ENCODE measurements at places on chromosomes 6 and 20. TPM values are rescaled to one million over a fixed set of nuclear protein-coding genes. Genes with fewer than 3 reads are reported as not detected.

- no peak for DNase-seq
Measured at GRCh38 chr6:5486214-5486613, 224.9 kb downstream of the FARS2 start.

GRCh38 chr6:142764311-142764710 lies 180.7 kb downstream of the HIVEP2 start:
- no peak for DNase-seq

Gene SLC22A7
- total RNA-seq, result not detected

Gene HLA-DMA
- total RNA-seq, result 0.26 TPM

Gene PDE10A
- total RNA-seq, result 9.8 TPM

Gene STMND1
- total RNA-seq, result not detected

Gene TCF15
- 0.07 TPM for total RNA-seq

Gene RAB32
- total RNA-seq, result 137 TPM

GRCh38 chr6:83546636-83547035 lies 34.3 kb downstream of the PRSS35 start:
- no peak for DNase-seq

Gene GPANK1
- total RNA-seq, result 12.1 TPM

- DNase-seq, result no peak
Measured at GRCh38 chr6:79824202-79824601, 123.2 kb downstream of the ELOVL4 start.

GRCh38 chr6:124870611-124871459 lies 91.4 kb upstream of the RNF217 start:
- DNase-seq, result no peak

Gene PLTP
- total RNA-seq, result 19.7 TPM

DNA sequence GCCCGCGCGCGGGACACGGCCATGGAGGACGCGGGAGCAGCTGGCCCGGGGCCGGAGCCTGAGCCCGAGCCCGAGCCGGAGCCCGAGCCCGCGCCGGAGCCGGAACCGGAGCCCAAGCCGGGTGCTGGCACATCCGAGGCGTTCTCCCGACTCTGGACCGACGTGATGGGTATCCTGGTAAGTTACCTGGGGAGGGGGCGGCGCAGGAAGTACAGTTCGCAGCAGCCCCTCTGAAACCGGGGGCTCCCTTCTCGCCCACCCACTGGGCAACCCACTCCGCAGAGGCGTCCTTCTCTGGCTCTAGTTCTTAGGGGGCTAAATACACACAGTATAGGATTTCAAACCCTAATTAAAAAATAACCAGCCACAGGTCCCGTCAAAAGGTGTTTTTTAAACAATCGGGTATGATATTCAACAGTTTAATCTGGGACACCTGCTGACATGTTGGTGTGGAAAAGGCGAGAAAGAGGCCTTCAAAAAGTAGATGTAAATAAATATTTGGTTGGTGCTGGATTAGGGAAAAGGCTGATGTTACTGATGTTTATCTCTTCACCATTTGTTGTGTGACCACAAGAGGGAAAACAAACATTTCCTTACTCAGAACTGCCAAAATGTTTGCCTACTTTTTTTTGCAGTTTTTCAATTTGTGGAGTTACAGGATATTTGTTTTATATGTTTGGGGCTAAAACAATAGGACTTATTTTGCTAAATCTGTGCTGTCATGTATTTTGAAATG lies 577 bp downstream of the SASH1 start:
- no peak for DNase-seq

Gene BCAS1
- not detected for total RNA-seq

Gene IL17A
- total RNA-seq, result not detected

Gene ELOVL2
- not detected for total RNA-seq

DNA sequence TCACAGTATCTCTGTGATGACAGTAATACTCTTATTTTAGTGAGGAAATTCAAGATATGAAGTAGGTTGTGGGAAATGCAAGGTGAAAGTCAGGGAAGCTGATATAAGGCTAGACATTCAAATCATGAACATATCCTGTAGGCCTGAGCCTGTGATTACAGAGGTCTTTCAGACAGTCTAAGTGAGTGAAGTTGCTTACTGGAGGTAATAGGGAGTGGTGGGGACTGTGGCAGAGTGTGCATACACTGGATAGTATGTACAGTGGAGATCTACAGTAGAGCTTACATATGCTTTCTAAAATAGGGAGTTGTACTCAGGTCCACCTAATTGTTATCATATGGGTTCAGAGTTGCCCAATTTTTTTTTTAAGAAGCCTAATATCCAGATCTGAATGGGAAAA lies 3.1 kb downstream of the DHX35 start:
- DNase-seq, result no peak

Gene C20orf144
- 0.11 TPM for total RNA-seq

- DNase-seq, result no peak
Measured at GRCh38 chr6:130964289-130964688, 98.8 kb downstream of the EPB41L2 start.

Gene MYL9
- total RNA-seq, result 2.0 TPM

- DNase-seq, result no peak
Measured at GRCh38 chr6:151705993-151706733, 101.3 kb upstream of the ESR1 start.

Gene GSTA3
- total RNA-seq, result not detected

- DNase-seq, result no peak
Measured at GRCh38 chr20:53243152-53243551, 271.0 kb downstream of the TSHZ2 start.

Gene BPIFB1
- total RNA-seq, result not detected

GRCh38 chr6:151876122-151876521 lies 68.6 kb downstream of the ESR1 start:
- no peak for DNase-seq

Gene TREML1
- total RNA-seq, result not detected

DNA sequence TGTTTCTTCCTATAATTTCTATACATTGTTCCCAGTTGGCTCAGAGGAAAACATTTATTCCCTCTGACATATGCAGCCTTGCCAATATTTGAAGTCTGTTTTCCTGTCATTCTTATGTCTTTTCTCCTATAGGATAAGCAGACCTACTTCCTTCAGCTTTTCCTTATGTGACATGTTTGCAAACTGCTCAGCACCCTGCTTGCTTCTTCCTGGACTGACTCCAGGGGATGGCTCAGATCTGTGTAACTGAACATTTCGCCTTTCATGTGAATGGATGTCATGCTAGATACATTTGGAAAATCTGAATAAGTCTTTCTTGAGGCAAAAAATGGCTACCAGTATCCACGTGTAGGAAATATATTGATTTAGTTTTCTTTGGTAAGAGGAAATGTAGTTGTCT lies 113.2 kb downstream of the CARMIL1 start:
- DNase-seq, result no peak

DNA sequence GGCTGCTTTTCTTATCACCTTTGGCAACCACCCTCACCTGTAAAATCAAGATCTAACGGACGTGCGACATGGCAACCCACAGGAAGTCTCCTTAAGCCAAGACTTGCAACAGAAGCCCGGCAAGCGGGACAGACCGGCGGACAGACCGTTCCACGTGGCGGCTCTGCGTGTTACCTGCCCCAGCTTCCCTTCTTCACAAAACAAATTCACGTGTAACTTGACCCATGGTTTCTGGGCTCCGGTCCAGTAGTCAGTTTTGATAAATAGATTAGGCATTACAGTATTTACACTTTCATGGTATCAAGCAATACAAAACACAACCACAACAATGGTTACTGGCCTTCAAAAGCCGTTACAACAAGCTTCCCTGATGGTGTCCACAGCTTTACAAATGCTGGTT lies 133.8 kb downstream of the PRND start:
- DNase-seq, result no peak

DNA sequence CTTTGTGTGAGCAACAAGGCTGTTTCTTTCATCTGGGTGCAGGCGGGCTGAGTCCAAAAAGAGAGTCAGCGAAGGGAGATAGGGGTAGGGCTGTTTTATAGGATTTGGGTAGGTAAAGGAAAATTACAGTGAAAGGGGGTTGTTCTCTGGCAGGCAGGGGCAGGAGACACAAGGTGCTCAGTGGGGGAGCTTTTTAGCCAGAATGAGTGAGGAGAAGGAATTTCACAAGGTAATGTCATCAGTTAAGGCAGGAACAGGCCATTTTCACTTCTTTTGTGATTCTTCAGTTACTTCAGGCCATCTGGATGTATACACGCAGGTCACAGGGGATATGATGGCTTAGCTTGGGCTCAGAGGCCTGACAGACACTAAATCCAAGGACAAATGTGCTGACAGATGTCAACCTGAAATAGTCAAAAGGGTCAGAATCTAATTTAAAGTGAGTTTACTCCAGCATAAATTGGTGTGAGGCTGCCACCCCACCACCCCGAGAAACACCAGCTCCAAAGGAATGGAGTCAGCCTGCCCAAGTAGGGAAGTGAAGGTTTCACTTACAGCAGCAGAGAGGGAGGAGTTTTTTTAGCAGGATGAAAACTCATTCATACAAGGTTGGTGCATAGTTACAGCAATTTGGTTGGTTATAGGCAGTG lies 560.0 kb upstream of the CDH4 start:
- no peak for DNase-seq

All from pulmonary artery endothelial cell (primary cell).